Activated T-helper 1 cell treated with Interleukin-2 at 50 U/mL for 16 hours (primary cell): ENCODE measurements at places on chromosomes 16 and 17.

DNA sequence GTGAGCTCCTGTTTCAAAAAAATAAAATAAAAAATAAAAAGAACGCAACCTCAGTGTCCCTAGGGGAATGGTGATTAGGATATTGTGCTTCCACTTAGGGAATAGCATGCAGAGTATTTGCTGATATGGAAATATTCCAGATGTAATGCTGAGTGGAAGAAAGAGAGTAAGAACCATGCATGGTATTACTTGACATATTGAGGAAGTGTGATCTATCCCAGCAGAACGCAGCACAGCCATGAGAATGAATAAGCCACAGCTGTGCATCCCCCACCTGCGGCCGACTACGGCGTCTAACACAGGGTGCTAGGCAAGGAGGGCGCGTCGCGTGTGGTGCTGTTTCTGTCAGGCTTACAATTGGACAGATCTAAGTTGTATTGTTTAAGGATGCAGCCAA is 49.5 kb downstream of the FOXK2 start:
- DNase-seq, result no peak

GRCh38 chr16:57537194-57537505 is 779 bp upstream of the CCDC102A start:
- no peak for DNase-seq

DNA sequence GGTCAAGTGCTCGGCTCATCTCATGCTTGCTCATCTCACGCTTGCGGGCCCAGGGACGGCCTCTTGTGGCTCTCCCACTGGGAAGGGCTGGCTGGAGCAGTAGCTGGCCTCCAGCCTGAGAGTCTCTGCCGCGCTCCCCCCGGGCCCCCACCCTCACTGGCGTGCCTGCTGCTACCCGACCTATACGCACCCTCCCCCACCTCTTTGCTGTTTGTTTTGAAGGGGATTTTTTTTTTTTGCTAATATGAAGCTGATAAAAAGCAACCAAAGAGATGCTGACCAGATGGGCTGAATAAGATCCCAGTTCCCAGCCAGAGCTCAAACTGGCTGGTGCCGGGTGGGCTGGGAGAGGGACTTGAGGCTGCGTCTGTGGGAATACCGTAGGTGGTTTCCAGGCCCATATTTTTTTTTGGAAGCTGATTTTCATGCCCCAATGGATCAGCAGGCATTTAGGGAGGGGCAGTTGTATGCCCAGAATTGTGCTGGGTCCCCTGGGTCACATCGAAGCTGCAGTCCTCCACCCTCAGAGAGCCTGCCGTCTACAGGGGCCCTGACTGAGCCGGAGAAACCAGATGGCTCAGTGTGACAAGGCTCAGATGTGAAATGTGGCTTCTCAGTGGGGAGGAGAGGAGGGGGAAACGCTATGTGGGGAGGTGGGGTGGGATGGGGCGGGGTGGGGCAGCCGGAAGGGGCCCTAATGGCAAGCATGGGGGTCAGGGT is 115.0 kb downstream of the RAP1GAP2 start:
- DNase-seq, result no peak

- DNase-seq, result peak; percentile 7
Measured at GRCh38 chr17:2853283-2854142, 57.3 kb downstream of the RAP1GAP2 start.

- DNase-seq, result no peak
Measured at GRCh38 chr16:52494145-52494544, 52.8 kb downstream of the TOX3 start.

GRCh38 chr17:47997586-47997985 is 26.7 kb downstream of the CDK5RAP3 start:
- no peak for DNase-seq

GRCh38 chr16:54027062-54027461 is 259.5 kb downstream of the IRX3 start:
- DNase-seq, result no peak

DNA sequence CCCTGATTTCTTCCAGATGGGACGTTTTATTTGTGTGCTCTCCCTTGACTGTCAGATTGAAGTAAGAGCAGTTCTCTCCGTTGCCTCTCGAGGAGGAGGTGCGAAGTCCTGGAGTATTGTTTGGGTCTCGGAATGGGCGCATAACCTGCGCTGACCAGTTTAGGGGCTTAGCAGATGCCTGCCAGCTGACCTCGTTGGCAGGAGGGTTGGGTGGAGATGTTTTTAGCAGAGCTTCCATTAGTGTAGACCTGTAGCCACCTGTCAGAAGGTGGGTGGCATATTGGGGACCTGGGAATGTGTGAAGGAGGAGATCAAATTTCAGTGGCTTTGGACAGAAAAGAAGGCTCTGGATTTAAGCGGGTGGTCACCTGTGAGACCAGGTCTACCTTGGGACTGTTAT is 3.6 kb downstream of the RASD1 start:
- DNase-seq, result no peak
